ENCODE measurements at places on chromosomes 4 and X. TPM values are rescaled to one million over a fixed set of nuclear protein-coding genes. Genes with fewer than 3 reads are reported as not detected.
A peak's percentile ranks its signal among the peaks of the same experiment; 100 is the strongest.

- no peak for ATAC-seq
These were observed 99.8 kb upstream of the H2AZ1 start for GRCh38 chr4:100049872-100050271.

GRCh38 chrX:155027509-155028066, 944 bp downstream of the FUNDC2 start:
- ATAC-seq: peak; percentile 43

GRCh38 chr4:54852602-54853001, 194.8 kb downstream of the KIT start:
- no peak for ATAC-seq

GRCh38 chr4:102640669-102641068, 120.1 kb downstream of the MANBA start:
- ATAC-seq: no peak

DNA sequence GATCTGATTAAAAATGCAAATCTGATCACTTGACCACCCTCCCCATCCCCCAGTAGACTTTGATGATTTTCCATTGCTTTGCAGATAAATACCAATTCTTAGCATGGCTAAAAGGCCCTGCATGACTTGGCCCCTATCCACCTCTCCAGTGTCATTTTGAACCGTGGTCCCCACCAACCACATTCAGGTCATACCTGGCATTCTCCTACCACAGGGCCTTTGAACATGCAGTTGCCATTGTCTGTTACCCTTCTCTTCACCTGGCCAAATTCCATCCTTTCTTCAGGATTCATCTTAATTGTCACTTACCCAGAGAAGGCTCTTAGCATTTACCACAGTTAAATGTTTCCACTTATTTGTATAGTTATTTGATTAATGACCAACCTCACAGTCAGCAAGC, 36.9 kb upstream of the RELL1 start:
- no peak for ATAC-seq

- no peak for ATAC-seq
These were observed 333.2 kb upstream of the MAD2L1 start for GRCh38 chr4:120399826-120400225.

- ATAC-seq: peak; percentile 63
These were observed at the start of gene MID1 for GRCh38 chrX:10620121-10620699. Gene MID1 (minus strand): TSS chrX:10620585. CDS start chrX:10567547, 53,038 bp downstream.

- no peak for ATAC-seq
These were observed 1.8 kb upstream of the KLHL4 start for GRCh38 chrX:87515836-87516235.

- ATAC-seq: no peak
These were observed 334.0 kb upstream of the NDST3 start for GRCh38 chr4:117700111-117700892.

DNA sequence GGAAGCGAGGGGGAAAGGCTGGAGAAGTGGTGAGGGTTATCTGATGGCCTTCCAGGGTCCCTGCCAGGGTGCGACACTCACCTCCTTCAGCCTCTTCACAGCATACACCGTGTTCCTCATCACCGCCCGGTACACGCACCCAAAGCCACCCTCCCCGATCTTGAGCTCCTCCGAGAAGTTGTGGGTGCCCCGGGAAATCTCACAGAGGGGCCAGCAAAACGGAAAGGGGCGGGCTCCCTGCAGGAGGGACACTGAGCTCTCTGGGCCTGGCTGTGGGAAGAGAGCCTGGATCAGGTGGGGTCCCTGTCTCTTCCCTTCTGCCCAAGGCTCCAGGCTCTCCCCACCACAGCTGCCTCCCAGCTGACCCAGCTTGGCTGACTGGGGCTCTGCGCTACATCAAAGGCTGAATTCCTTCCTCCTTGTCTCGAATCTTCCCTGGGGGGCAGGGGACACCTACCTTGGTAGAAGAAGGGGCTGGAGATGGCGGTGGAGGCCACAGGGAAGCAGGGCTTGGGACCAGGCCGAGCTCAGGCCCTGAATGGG, 1.1 kb downstream of the IRAK1 start:
- no peak for ATAC-seq

DNA sequence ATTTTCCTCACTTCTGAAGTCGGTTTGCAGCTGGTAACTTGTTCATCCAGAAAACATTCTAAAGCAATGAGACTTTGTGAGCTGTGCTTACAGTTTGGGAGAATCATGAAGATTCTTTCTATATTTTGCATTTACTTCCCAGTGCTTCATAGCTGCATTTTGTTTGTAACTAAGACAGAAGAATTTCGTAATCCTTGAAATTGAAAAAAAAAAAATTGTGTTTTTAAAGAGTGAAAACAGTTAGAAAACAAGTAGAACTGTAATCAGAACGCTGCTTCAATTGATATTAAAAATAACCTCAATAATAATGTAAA, 392.4 kb downstream of the UNC5C start:
- no peak for ATAC-seq

- ATAC-seq: no peak
These were observed 115.2 kb downstream of the NAA11 start for GRCh38 chr4:79210636-79211049.

DNA sequence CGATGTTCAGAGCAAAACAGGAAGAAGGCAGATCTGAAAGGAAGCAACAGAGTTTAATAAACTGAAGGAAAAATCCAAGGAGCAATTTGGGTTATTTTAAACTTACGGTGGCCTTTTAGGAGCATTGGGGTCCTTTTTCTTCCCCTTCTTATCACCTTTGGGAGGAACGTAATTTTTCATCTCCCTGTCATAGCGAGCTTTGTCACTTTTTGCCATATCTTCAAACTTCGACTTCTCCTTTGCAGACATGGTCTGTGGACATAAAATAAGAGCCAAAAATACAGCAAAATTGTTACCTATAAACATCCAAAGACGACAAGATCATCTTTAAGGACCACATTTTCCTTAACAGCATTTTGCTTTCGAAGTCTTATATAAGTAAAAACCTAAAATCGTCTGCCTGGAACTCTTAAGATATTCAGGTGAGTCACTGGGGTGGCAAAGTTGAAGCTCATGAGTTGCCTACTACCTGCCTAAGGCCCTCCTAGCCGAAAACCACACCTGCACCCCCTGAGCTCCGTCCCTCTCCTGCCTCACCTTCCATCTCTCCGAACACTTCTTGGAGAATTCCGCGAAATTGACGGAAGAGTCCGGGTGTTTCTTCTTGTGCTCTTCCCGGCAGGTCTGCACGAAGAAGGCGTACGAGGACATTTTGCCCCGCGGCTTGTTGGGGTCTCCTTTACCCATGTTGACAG, 1.0 kb downstream of the HMGB2 start:
- ATAC-seq: peak; percentile 37

DNA sequence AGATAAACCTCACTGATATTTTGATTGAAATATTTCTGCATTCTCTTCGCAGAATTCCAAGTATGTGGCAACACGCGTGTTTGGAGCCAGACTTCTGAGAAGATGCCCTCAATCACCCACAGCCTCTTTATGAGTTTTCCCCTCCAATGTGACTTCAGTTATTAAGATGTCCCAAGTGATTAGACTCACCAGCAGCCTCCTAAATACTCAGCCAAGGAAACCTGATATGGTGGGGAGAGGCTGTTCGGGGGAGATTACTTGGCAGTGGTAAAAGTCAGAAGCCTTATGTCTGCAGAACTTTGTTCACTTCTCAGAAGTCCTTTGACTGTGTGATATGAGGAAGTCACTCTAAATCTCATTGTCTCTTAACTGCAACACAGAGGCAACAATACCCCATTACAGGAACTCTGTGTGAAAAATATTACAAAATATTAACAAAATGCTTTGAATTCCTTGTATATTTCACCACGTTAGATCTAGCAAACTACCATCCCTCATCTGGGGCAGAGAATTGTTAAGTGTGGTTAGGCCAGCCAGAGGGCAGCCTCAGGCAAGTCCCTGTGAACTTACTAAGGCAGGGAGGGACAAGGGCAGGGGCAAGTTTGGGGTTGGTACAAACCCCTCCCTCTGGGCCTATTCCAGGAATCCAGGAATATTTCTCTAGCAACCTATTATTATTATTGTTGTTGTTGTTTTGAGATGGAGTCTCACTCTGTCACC, 151.4 kb upstream of the USP9X start:
- ATAC-seq: no peak

DNA sequence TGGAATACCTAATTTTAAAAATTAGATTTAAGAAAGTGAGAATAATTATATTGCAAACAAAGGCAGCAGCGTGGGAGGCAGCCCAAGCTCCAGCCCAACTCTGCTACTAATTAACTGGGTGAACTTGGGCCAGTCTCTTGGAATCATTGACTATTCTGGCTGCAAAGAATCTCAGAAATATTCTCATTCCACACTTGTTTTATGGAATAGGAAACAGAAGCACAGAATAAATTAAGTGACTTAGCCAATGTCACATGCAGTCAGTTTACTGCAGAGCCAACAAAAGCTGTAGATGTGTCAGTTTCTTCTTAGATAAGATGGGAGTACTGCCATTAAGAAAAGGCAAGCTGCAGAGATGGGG, 132.6 kb upstream of the FAM9B start:
- no peak for ATAC-seq

GRCh38 chr4:94545296-94545695, 93.6 kb downstream of the PDLIM5 start:
- no peak for ATAC-seq

DNA sequence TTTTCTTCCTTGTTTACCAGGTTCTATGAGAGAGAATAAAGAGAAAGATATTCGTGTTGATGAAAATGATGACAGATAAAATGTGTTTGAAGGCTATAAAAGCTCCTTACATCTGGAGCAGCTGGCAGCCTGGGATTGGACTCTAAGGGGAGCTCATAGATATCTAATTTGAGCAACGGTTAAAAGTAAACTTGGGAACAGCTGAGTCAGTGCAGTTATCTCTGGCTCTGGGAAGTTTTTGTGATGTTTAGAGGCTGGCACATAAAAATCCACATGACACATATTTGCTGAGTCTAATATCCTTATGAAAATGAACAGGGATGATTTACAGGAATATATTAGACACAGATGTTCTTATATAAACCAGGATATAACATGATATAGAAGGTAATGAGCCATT, 331.8 kb upstream of the TENM3 start:
- no peak for ATAC-seq

DNA sequence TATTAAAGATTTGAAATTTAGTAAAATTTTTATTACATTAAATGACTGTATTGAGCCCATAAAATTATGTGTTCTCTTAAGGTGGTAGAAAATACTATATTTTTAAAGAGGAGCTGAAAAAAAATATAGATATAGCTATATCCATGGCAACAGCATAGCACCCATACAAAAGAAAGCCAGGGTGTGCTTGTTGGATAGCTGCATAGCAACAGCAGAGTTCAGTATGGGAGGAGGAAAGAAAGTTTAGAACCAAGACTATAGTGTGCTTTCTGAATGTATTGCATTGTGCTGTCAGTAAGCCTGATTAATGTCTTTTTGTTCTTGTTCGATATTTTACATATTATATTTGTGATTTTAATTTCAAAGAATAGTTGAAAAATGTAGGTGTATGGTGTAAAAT, 78.4 kb downstream of the GRID2 start:
- no peak for ATAC-seq

DNA sequence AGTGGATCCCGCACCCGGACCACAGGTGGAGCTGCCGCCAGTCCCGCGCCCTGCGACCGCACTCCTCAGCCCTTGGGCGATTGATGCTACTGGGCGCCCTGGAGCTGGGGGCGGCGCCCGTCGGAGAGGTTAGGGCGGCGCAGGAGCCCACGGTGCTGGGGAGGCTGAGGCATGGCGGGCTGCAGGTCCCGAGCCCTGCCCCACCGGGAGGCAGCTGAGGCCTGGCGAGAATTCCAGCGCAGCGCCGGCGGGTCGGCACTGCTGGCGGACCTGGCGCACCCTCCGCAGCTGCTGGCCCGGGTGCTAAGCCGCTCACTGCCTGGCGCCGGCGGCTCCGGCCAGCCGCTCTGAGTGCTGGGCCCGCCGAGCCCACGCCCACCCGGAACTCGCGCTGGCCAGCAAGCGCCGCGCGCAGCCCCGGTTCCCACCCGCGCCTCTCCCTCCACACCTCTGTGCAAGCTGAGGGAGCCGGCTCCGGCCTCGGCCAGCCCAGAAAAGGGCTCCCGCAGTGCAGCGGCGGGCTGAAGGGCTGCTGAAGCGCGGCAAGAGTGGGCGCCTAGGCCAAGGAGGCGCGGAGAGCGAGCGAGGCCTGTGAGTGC, 1256.5 kb downstream of the STIM2 start:
- no peak for ATAC-seq

GRCh38 chr4:63036159-63036866, 1372.9 kb downstream of the TECRL start:
- no peak for ATAC-seq

DNA sequence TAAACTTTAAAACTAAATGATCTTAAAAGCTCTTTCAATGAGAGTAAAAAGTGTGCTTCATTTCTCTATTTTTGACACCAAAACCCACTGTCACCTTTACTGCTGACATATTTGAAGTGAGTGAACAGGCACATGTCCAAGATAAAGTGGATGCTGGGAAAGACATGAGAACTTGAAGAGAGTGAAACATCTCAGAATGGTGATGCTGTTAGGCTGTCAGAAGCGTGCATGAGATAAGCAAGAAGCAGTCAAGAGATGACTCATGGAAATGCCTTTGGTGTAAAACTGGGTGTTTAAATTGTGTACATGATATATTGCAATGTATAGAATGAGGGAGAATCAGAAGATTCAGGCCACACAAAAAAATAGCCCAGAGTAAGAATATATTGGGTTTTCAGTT, 21.8 kb upstream of the GBA3 start:
- no peak for ATAC-seq

- no peak for ATAC-seq
These were observed 24.1 kb upstream of the SOD3 start for GRCh38 chr4:24771241-24771640.

DNA sequence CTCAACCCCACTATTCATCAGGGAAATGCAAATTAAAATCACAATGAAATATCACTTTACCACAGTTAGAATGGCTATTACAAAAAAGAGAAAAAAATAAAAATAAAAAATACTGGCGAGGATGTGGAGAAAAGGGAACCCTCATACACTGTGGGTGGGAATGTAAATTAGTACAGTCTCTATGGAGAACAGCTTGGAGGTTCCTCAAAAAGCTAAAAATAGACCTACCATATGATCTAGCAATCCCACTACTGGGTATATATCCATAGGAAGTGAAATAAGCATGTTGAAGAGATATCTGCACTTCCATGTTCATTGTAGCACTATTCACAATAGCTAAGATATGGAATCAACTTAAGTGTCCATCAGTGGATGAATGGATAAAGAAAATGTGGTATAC, 50.5 kb upstream of the PAGE1 start:
- ATAC-seq: no peak

TMPRSS11D gene
- total RNA-seq: 196 TPM

XG gene
- 14.2 TPM for total RNA-seq

TAB3 gene
- total RNA-seq: 17.5 TPM

CITED1 gene
- not detected for total RNA-seq

VGLL1 gene
- total RNA-seq: 0.36 TPM

ATP2B3 gene
- not detected for total RNA-seq

GIMD1 gene
- total RNA-seq: not detected

SH3RF1 gene
- total RNA-seq: 5.4 TPM

REPS2 gene
- 0.88 TPM for total RNA-seq

LAS1L gene
- total RNA-seq: 21.1 TPM

MAGED1 gene
- 31.4 TPM for total RNA-seq

KIAA1210 gene
- not detected for total RNA-seq

ENPP6 gene
- total RNA-seq: not detected

TMEM154 gene
- 120 TPM for total RNA-seq

SMARCA1 gene
- 6.6 TPM for total RNA-seq

PNCK gene
- 1.00 TPM for total RNA-seq

All from esophagus mucosa (tissue), 1 donor.